ENCODE measurements at places on chromosomes 7 and 10.

DNA sequence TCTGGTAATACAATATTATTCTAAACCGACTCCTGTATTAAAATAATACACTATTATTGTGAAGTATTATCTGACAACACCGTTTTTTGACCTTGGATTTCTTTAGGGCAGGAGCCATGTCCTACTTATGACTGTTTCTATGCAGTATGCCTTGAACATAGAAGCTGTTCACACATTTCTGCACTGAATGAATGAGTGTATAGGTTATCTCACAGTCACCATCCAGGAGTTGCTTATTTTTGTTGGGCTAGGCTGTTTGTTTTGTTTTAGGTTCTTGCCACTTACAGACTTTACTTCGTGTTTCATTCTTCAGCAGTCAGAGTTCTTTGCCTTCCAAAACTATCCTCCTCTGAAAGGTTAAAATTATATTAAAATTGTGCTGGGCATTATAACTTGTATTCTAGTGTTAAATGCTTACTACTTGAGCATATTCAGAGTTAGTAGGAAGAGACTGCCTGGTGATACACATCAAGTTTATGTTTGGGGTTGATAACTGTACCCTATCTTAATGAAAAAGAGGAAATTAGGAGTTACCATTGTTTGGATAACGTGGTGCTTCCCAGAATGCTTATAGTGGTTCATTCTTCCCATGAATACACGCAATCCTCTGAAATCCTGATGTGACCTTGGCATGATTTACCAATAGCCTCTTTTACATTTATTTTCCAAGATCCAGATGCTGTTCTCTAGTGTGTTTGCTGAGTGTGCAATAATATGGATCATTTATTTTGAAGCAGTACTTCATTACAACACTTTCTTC is 1.7 kb downstream of the RALA start:
- peak; percentile 15 for DNase-seq

DNA sequence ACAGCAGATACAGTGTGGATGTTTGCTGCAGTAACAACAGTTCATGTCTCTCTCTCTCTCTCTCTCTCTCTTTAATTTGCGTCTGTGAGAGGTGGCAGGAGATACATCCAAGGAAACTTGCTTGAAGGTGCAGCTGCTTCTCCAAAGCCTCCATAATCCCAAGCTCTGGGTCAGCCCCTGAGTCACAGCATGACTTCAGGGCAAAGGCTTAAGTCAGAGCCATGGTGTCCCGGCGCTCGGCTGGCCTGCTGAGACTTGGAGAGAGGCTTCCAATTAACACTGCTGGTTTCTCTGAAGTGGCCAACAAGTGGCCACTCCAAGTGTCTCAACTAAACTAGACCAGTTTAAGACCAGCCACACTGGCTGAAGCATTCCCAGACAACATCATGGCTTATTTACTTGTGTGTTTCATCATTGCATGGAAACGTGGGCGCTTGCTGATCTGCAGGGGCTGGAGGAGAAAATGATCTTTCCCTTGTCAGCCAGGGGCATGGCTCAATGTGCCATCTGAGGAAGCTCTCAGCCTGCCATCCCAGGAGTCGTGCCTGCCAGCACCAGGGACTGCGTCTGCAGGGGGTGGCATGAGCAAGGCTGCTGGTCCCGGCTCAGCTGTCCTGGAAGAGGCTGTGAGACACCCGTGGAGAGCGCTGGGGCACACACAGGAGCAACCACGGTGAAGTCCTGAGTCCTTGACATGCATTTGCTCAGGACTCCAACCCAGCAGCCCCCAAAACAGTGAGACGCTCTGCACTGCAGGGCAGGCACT is 254.2 kb downstream of the COBL start:
- DNase-seq, result no peak

- no peak for DNase-seq
These were observed 9.5 kb upstream of the WDR11 start for GRCh38 chr10:120841522-120842189.

- DNase-seq, result no peak
These were observed 2.4 kb downstream of the CYP2E1 start for GRCh38 chr10:133529576-133529946.

DNA sequence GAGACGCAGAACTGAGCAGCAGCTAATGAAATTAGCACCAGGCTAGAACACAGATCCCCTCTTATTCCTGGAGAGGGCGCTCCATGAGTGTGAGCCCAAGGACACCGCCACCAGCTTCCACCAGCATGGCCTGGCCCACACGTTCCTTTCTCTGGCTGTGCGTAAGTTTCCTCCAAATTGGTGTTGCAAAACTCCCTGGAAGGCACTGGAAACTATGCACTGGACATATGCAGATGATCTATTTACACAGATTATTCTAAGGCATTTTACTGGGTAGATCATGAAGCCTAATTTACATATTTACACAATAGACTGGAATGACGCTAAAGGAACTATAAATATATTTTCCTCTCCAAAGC is 455.6 kb upstream of the FOXK1 start:
- no peak for DNase-seq

- DNase-seq, result no peak
These were observed 10.5 kb downstream of the AKR1E2 start for GRCh38 chr10:4836416-4836969.

DNA sequence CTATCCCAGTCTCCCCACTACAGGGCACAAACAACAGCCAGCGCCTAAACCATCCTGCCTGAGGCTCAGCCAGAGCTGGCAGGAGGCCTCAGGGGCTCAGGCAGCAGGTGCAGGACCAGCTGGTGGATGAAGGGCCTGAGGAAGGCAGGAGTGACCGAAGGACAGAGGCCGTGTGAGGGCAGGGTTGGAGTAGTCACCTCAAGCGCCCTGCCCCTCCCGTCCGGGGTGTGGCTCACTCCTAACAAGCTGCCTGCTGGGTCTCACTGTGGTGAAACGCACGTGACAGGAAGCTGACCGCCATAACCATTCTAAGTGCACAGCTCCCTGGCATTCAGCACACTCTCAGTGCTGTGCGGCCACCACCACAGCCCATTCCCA is 281.1 kb downstream of the ELFN1 start:
- DNase-seq, result peak; percentile 62

GRCh38 chr10:3412071-3412582 is 239.5 kb upstream of the PITRM1 start:
- no peak for DNase-seq

- DNase-seq, result no peak
These were observed 29.2 kb upstream of the ZNRF2 start for GRCh38 chr7:30255064-30255769.

- no peak for DNase-seq
These were observed 41.5 kb upstream of the DGKI start for GRCh38 chr7:137888241-137888640.

GRCh38 chr7:111108496-111108895 is 17.6 kb downstream of the LRRN3 start:
- DNase-seq, result no peak

- no peak for DNase-seq
These were observed 114.8 kb upstream of the NPY start for GRCh38 chr7:24169077-24169624.

DNA sequence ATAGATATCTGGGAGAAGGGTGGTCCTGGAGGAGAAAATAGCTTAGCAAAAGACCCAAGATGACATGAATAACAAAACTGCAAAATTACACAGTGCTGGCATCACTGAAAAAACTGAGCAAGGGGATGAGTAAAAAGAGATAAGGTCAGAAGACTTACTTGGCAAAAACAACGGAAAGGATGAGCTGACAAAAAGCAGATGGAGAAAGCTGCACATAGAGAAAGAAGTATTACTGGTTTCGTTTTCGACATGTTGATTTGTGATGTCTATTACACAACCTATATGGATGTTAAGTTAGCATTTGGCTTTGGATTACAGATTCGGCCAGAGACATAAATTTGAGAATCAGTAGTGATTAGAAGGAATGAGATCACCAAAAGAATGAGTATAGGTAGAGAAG is 132.1 kb downstream of the MACC1 start:
- no peak for DNase-seq

DNA sequence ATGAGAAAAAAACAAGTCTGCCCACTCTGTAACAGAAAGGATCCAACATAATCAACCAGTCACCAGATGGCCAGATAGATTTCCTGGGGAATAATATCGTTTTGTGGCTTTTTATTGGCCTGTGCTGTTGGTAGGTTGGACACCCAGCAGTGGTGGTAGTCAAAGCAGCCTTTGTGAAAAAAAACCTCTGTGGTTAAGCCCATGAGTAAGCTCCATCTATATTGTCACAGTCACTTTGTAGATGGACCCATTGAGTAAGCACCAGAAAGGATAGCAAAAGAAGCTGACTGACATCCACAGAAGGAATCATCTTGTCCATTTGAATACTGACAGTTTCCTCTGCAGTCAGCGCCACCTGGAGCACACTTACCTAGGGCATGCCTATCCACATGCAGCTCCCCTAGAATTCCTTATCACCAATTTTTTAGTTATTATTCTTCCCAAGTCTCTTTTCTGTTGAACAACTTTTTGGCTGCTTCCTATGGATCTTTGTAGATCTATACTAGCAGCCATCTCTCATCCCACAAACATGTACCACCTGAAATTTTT is 96.9 kb downstream of the IQUB start:
- no peak for DNase-seq

GRCh38 chr7:107390916-107391315 is 78.9 kb upstream of the GPR22 start:
- no peak for DNase-seq

- no peak for DNase-seq
These were observed 430.5 kb upstream of the KLF6 start for GRCh38 chr10:4215485-4215884.

DNA sequence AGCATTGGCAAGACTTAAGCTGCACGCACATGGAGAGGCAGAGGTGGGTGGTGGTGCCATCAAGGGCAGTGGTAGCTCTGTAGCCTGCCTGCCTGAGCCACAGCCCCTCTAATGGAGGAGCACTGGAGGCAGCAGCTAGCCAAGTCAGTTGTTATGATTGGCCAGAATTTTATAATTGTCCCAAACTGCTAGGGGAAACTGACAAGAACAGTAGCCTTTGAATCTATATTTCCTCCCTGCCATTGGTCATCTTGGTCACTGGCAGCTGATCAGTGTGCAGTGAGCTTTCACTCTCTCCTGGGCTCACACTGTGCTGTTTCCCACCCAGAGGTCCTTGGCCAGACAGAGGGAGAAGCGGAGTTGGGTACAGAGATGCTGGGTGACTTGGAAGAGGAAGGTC is 9.6 kb upstream of the ZNF783 start:
- no peak for DNase-seq

DNA sequence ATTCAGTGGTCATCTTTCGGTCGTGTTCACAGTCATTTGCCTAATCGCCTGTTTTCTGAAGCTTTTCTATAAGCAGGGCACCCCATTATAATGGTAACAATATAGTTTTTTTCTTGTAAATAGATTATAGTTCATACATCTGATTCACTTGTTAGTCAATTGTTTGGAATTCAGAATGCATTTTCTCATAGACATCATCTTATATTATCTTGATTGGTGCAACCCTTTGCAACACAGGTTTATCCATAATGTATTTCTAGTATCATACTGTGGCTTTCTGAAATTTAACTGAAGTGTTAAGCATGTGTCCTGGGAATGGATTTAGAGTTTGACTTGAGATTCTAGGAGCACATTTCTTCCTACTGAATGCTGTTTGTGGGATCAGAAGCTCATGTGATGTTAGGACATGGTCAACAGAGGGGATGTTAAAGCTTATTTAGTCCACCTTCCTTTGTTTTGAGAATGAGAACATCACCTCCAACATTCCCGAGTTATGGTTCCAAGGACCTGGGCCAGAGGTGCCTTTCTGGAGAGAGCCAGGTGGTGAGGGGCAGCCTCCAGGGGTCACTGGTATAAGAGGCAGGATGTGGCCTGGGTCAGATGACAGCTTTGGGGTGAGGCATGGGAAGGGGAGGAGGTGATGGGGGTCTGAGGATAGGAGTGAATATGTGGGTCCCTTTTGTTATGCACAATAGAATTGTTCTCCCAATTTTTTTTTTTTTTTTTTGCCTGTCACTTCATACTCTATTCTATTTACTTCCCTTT is 415.6 kb downstream of the EXOC4 start:
- no peak for DNase-seq

GRCh38 chr10:119414081-119414611 is 128.4 kb downstream of the RGS10 start:
- DNase-seq, result no peak

DNA sequence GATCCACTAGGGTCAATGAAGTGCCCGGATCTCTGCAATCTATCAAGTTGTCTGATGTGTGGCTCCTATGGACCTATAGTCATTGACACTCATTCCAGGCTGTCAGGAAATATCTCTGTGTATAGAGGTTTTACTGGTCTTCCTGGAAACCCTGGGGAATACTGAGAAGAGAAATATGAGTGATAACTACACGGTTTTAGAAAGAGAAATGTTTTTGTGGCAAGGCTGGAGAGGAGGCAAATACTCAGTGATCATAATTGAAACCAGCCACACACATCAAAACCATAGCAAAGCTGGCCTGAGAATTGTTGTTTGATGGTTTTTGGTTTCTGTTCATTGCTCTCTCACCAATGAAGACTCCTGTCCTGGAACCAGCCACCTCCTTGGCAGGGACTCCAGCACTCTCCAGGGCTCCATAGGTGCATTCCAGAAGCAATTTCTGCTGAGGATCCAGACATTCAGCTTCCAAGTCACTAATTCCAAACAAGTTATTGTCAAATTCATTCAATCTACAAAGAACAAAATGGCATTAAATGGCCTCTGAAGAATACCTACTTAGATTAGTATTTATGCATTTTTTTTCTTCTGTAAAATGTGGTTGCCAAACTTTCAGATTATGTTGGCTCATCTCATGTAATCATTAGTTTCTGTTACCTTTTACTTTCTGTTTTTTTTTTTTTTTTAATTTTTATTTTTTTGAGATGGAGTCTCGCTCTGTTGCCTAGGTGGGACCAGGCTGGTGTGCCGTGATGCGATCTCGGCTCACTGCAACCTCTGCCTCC is 108.6 kb upstream of the ABI1 start:
- no peak for DNase-seq

- DNase-seq, result no peak
These were observed 68.7 kb downstream of the GTF2IRD1 start for GRCh38 chr7:74522281-74522905.

GRCh38 chr10:129609551-129609950 is 142.5 kb downstream of the MGMT start:
- no peak for DNase-seq

DNA sequence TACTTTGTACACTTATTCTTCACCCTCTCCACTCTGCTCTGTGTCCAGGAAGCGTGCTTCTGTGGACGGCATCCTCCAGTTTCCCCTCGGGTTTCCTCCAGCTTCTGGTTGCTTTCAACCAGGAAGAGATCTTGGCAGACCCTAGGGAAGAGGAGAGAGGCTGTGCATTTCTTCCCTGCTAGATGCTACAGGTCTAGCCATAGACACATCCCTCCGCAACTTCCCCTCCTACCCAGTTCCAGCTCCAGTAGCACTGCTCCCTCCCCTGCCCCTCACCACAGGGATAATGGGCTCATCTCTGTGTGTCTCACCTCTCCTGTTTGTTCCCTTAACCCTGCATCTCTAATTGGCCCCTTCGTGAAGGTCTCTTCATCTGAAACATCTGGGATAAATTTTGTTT is 16.3 kb downstream of the TLL2 start:
- no peak for DNase-seq

GRCh38 chr7:151748733-151749132 is 128.2 kb downstream of the PRKAG2 start:
- no peak for DNase-seq

- no peak for DNase-seq
These were observed 34.0 kb downstream of the AUTS2 start for GRCh38 chr7:69632280-69632679.

GRCh38 chr7:104818961-104819880 is 194.8 kb upstream of the KMT2E start:
- no peak for DNase-seq

All from inflammatory macrophage (primary cell).